ENCODE measurements at places on chromosomes 5 and 9.

DNA sequence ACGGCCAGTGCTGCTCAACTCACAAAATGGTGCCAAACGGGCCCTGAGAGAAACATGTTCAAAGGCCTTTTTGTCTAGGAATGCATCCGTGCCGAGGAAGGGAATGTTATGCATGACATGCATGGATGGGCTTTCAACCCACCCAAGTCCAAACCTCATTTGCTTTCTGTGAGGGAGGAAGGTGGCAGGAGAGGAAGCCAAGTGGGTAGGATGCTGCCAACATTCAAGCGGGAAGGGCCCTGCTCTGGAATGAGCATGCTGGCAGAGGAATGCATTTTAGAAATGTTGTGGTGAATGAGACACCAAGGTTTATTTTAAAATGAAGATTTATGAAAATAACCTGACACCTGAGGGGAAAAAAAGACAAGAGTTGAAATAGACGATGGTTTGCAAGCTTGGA, 479.1 kb downstream of the CCDC171 start:
- DNase-seq, result no peak

- DNase-seq, result no peak
Measured at GRCh38 chr5:59025734-59026133, 442.9 kb downstream of the RAB3C start.

DNA sequence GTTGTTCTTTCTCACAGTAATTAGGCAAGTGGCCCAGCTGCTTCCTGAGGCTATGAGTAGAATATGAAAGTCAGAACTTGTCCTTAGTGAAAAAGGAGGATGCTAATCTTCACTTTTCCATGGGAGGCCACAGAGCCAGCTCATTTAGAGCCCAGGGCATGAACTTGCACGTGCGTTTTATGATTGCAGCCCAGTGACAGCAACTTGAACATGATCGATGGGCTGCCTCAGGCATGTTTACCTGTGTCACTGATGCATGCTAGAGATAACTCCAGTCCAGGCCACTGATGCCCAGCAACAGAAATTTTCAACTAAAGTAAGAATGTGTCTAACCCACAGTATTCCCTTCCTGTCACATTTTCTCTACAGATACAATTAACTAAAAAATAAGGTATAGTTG, 179.3 kb downstream of the CTNND2 start:
- no peak for DNase-seq

- DNase-seq, result no peak
Measured at GRCh38 chr9:37197158-37198038, 77.0 kb downstream of the ZCCHC7 start.

DNA sequence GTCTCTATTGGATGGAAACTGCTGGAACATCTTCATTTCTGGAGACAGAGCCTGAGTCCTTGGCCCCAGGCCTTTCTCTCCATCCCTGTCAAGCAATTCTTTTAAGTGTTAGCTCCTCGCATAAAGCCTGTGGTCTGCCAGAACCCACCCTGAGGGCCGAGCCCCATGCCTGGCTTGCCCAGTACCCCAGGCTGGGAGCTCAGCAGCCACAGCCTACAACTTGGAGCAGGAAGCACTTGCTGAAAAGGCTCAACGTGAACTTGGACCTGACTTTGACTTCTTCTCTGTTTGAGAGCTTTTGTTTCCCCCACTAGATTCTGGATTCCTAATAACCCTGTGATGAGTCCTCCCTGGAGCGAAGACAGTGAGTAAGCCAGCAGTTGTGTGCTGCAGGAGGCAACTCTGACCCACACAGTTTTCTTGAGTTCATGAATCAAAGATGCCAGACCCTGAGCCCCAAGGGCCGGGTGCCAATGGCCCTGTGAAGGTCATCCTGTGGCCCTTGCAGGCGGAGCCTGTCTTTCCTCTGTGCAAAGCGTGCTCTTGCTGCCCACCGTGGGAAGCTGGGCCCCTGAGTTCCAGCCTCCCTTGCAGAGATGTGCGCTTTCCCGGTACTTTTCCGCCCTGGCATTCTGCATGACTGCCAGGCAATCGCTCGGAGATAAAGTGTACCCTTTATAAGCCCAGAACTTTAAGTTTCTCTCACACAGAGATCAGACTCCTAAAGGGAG, 64.3 kb upstream of the RUFY1 start:
- no peak for DNase-seq

DNA sequence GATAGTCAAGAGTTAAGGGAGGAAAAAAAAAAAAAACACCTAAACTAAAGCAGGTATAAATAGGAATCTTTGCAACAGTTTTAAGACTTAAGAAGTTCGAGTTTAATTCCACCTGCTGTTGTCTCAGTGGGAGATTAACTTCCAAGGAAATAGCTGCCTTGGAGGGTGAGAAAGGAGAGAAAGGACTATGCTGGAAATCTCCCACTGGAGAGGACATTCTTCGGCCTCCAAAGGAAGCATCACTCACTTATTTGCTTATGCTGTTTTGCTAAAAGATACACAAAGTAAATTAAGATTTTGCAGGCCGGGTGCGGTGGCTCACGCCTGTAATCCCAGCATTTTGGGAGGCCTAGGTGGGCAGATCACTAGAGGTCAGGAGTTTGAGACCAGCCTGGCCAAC, 317.9 kb upstream of the MPDZ start:
- no peak for DNase-seq

DNA sequence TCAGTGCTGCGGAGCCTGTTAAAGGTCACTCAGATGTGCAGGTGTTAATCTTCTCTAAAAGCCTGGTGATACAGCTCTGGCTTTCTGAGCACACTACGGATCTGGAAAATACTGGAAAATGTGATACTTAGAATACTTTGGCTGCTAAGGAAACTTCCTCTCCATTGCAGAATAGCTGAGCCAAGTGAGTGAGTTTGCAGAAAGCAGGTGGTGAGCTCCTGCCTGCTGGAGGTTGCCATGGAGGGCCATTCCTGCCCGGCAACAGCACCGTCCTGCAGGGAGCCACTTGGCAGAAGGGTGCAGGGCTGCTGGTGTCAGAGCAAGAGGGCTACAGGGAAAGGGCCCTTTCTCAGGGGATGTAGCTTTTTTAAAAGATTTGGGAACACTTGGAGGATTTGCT, 40.7 kb downstream of the SECISBP2 start:
- no peak for DNase-seq

GRCh38 chr9:137234758-137235423, 4.2 kb downstream of the SLC34A3 start:
- DNase-seq, result no peak

- no peak for DNase-seq
Measured at GRCh38 chr5:98999631-99000030, 70.8 kb upstream of the CHD1 start.

DNA sequence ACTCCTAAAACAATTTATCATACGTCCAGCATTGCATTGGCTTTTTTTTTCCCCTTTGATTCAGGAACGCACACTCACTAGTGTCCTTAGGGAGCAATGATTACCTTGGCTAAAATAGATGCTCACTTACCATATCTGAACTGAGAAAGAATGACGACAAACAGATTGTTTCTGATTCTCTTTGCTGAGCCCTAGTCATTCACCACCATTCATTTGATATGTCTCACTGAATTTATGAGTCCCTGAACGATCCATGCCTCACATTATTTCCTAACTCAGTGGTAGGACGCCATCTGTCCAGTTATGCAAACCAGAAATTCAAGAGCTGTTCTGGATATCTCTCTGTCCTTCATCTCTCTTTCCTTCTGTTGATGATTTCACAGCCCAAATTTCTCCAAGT, 39.3 kb upstream of the DAB2 start:
- no peak for DNase-seq

DNA sequence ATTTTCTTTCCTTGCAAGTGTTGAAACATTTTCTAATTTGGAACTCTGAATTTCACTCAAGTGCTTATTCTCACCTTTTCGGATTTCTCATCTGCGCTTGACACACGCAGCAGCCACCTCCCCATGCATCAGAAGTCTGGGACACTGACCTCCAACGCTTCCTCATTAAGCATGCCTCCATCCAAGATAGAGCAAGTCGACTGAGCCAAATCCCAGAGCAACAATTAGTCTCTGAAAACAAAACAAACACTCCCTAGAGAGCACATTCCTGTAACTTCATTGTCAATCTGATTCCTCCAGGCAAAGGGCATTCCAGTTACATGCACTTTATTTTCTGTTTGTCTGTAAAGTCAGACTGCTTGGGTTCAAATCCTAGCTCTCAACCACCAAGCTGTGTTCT, 5.7 kb downstream of the CD180 start:
- no peak for DNase-seq

DNA sequence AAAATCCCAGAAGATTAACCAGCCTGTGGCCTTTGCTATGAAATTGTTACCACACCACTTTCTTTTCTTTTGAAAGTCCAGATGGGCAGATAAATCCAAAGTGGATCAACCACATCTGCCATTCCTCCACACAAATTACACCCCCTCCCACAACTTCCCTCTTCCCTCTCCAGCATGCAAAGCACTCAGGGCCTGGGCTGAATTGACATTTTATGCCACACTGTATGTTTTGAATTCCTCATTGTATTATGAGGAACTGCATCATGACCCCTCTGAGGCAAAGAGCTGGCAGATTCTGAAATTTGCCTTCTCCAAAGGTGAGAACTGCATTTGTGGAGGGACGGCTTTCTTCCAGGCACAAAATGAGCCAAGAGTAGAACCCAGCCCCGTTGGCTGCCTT, 589.2 kb upstream of the KLF4 start:
- no peak for DNase-seq

- DNase-seq, result no peak
Measured at GRCh38 chr5:62627121-62627520, 48.5 kb downstream of the LRRC70 start.

- DNase-seq, result no peak
Measured at GRCh38 chr5:154756868-154757813, 2.0 kb downstream of the LARP1 start.

DNA sequence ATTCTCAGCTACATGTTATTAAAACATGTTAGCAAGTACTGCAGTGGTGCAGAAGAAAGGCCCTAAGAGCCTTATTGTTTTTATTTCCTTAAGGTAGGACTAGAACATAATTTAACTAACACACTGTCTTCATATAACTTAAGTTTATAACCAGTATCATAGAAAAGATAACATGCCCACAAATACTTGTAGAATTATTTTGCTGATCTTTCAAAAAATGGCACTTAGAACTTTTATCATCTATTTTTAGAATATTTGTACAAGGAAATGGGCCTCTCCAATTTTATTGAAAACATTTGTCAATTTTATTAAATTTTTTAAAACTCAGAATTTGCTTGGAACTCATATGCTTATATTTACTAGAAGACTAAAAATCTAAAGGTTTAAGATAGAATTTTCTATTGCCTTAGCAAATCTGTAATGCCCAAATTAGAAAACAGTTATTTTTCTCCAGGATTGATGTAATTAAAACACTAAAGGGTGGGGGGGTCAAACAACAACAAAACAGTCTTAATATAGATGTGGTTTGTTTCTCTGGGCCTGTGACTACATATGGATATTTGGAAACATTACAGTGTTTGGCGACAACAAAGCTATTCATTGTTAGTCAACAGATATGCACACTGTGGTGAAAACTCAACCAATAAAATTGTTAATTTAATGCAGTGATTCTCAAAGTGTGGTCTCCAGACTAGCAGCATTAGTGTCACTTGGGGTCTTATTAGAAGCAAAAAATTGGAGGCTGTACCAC, 360.4 kb downstream of the PDE4D start:
- DNase-seq, result no peak

DNA sequence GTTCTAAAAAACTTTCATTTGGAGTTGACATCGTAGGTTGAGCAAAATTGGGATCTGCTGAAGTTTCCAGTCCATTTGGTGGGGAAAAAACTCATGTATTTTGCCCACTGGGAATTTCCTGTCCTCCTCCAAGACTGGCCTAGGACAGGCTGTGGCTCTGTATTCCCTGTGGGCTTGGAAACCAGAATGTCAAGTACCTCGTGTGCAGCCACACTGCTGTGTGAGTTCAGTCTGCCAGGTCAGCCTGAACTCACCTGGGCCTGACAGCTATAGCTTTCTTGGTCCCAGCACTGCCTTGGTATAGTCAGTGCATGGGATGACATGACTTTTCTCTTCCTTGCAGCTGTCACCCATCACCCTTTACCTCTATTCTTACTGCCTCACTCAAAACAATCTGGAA, 35.0 kb upstream of the KLF9 start:
- DNase-seq, result no peak

GRCh38 chr5:40689438-40689837, 9.7 kb downstream of the PTGER4 start:
- no peak for DNase-seq

- no peak for DNase-seq
Measured at GRCh38 chr9:72362680-72363139, 2.3 kb downstream of the ZFAND5 start.

DNA sequence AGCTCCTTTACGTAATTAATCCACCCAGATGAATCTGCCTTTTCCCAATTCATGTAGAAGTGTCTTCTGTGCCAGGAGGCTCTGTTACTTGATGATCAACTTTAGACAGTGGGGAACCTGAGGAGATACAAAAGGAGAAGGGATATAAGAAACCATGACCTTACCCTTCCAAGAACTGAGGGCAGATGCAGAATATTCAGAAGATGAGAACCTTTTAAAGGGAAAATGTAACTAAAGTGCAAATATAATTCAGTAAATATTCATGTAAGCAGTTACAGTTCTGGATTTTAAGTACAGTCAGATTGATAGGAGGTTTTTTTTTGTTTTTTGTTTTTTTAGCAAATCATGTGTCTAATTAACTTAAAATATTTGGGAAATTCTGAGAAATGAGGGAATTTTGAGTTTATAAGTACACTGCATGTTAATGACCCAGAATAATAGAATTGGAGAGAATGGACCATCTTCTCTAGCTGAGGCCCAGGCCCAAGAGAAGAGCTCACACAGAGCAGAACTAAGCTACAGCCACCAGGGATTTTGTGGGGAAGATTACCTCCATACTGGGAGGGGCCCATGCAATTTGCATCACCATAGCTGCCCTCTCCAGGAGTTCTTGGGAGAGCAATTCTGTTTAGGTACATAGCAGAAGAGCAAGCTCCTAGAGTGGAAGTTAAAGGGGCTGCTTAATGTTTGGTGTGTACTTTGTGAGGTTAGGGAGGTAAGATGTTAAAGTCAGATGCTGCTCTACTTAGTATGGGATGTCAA, 61.5 kb downstream of the SV2C start:
- no peak for DNase-seq

DNA sequence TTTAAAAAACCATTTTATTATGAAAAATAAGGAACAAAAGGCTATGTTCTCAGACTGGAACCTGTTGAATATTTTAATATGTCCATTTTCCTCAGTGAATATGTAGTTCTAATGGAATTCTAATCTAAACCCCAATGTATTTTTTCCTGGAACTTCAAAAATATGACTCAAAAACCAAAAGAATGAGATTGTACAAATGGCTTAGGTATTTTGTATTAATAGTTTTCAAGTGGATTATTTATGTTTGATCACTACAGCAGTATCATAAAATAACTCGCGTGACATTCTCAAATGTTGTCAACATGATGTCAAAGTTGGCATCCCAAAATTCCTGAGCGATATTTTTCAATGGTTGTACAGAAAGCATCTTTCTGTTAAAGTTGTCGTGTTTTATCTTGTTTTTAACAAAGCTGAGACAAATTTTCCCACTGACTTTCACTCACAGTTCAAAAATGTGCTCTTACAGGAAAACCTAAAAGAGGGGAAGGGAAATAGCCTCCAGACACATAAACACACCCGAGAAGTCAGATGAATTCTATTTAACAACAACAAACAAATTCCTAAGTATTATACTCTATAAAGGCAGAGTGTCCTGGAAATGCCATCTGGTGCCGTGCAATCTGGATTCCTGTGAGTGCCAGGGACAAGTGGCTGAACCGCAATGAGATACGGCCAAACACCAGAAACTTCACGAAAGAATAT, 68.1 kb upstream of the TAS2R1 start:
- no peak for DNase-seq

- no peak for DNase-seq
Measured at GRCh38 chr5:157574456-157575380, 857 bp downstream of the ADAM19 start.

- DNase-seq, result no peak
Measured at GRCh38 chr5:66595756-66596635, at the start of gene MAST4. Gene MAST4, plus strand, starts transcription at chr5:66596393. Its CDS starts 263 bp downstream, at chr5:66596656.

All from vagina (tissue), 2 donors.